Aortic smooth muscle cell (primary cell): ENCODE measurements at places on chromosomes 3 and 15. TPM values are rescaled to one million over a fixed set of nuclear protein-coding genes. Genes with fewer than 3 reads are reported as not detected.

The DUOXA2 gene
- total RNA-seq: not detected in 2 replicates

The CCR9 gene
- total RNA-seq: not detected in 2 replicates

The XYLB gene
- total RNA-seq: 8.1 and 9.1 TPM in 2 replicates

The TBC1D2B gene
- 22.6 and 24.7 TPM in 2 replicates for total RNA-seq

The RTP1 gene
- not detected in 2 replicates for total RNA-seq

The CD276 gene
- 119 and 158 TPM in 2 replicates for total RNA-seq

The FRMD4B gene
- total RNA-seq: 12.7 and 18.0 TPM in 2 replicates

The COL6A5 gene
- not detected in 2 replicates for total RNA-seq

The RBP2 gene
- not detected in 2 replicates for total RNA-seq

The SLC51B gene
- total RNA-seq: not detected in 2 replicates

The CNTN4 gene
- total RNA-seq: 0.19 TPM in 1 of 2 replicates, not detected in the other

The HHLA2 gene
- total RNA-seq: not detected in 2 replicates

The ONECUT1 gene
- not detected in 2 replicates for total RNA-seq

The AGBL1 gene
- total RNA-seq: not detected in 2 replicates

The STAC gene
- total RNA-seq: 16.6 and 20.1 TPM in 2 replicates

The SLC2A2 gene
- total RNA-seq: not detected in 2 replicates

The LRRC34 gene
- 3.4 and 3.8 TPM in 2 replicates for total RNA-seq

The LINS1 gene
- total RNA-seq: 7.2 and 8.6 TPM in 2 replicates

The CLDN18 gene
- not detected in 2 replicates for total RNA-seq

The RHOV gene
- 0.06 TPM in 1 of 2 replicates, not detected in the other for total RNA-seq

The THAP10 gene
- 2.0 and 2.1 TPM in 2 replicates for total RNA-seq
